CD4-positive, alpha-beta T cell treated with Interleukin-10 for 1 hour (primary cell): ENCODE measurements at places on chromosomes 1 and 21.

GRCh38 chr1:77413541-77414335 is 131.9 kb downstream of the AK5 start:
- no peak for DNase-seq

DNA sequence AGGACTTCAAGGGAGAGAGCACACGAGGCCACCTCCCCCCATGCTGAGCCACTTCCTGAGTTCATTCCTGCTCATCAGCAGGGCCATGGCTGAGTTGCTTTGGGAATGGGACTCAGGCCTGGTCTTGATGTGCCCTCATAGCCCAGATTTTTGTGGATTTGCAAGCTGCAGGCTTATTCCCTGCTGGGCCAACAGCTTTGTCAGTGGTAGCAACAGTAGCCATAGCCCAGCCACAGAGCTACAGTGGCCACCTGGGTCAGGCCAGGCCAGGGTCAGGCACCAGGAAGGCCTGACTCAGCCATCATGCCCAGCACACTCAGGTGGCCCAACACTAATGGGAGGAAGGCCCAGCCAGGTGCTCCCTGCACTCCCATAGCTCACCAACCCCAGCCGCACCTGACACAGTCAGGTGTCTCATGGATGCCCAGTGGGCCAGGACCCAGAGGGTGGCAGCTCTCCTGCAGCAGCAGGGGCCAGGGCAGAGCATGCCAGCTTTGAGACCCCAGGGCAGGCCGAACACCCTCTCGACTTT is 33.5 kb downstream of the EPHA2 start:
- DNase-seq: no peak

DNA sequence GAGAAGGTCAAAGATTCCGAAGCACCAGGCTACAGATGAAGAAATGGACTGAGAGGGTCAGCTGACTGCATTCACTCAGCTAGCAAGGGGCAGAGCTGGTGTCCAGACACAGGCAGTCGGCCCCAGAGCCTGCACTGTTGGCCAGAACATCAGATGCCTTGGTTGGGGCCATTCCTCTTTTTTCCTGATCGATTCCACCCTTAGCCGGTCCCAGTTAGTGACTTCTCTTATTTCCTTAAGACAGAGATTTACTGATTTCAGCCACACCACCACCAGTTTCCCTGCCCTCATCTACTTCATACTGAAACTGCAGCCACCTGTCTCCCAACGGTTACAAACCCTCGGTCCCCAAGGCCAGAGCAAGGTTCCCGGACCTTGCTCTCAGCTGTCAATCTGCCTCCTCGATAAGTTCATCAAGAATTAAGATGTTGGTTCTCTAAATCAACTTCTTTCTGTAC is 11.5 kb downstream of the CD58 start:
- no peak for DNase-seq

GRCh38 chr1:172324761-172325160 is 95.7 kb upstream of the C1orf105 start:
- no peak for DNase-seq

DNA sequence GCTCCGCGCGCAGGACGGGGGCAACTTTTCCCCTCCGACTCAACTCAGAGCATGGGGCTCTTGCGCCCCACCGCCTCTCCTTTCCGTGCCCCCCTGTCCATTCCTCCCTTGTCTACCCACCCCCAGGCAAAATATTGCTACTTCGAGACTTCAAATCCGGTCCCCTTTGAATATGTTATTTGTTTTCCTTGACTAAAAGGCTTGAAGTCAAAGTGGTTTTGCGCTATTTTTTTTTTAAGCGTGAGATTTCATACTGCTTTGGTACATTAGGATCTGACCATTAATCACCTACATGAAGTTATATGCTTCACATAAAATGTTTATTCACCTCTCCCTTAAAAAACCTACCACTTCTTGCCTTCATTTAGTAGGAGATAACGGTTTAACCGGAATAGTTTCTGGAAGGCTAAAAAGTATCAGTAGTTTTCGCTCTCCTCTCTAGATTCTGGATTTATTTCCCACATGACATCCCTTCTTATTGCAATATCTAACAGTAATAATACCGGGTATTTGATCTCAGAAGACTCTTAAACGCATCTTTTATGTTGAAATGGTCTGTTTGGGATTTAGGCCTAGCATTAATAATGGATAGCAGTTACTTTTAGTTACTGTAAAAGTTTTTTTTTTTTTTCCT is 1.6 kb downstream of the NFIA start:
- DNase-seq: no peak

GRCh38 chr1:22775478-22775877 is 64.8 kb downstream of the EPHB2 start:
- no peak for DNase-seq

DNA sequence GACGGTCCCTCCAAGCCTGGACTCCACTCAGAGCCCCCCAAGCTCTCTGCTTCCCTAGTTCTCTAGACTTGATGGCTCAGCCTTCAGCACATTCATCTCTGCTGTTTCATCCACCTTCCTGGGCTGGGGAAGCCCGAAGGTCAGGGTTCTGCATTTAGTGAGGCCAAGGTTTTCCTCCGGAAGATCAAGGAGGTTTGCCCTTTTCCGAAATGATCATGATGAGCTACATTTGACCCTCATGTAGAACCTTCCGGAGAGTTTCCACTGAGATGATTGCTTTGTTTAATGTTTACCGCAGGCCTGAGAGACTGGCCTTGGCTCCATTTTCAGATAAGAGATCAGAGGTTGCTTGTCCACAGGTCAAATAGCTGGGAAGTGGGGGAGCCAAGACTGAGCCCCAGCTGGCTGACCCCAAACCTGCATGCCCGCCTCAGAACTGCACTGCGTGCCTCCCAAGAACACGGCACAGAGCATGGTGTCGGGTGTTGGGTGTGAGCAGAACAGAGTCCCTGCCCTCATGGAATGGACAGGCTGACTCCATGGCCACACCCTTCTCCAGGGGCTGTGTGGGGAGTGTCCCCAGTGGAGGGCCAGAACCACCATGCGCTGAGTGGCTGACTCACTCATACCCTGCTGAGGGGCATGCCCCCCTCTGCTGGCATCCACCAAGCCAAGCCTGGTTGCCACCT is 200.8 kb upstream of the TMEM51 start:
- DNase-seq: no peak

- no peak for DNase-seq
These were observed 113.0 kb upstream of the NR5A2 start for GRCh38 chr1:199914546-199914945.

- no peak for DNase-seq
These were observed 1.3 kb downstream of the TRIM67 start for GRCh38 chr1:231162970-231163829.

DNA sequence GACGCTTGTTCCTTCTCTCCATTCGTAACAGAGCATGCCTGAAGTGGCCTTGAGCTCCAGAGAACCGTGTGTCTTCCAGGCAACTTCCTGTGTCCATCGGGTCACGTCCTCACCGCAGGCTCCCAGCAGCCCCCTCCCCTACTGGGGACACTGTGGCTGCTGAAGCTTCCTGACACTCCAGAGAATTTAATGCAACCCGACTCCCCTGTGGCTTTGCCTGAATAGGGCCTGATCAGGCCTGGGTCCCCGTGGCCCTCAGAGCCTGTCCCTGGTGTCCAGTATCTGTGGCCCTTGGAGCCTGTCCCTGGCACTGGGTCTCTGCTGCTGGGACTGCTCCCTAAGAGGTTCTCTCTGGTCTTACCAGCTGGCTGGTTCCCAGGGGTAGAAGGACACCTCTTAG is 219.7 kb upstream of the VAMP3 start:
- no peak for DNase-seq

- DNase-seq: no peak
These were observed 32.3 kb upstream of the LRRC8C start for GRCh38 chr1:89600451-89601224.
